Stimulated activated CD4-positive, alpha-beta T cell treated with anti-CD3 and anti-CD28 coated beads, Interleukin-2, amount 100 ng/mL, for 24 hours (primary cell): ENCODE measurements at places on chromosomes 16 and 17.

- DNase-seq: no peak
These were observed 347.7 kb downstream of the RBFOX1 start for GRCh38 chr16:7680296-7680695.

DNA sequence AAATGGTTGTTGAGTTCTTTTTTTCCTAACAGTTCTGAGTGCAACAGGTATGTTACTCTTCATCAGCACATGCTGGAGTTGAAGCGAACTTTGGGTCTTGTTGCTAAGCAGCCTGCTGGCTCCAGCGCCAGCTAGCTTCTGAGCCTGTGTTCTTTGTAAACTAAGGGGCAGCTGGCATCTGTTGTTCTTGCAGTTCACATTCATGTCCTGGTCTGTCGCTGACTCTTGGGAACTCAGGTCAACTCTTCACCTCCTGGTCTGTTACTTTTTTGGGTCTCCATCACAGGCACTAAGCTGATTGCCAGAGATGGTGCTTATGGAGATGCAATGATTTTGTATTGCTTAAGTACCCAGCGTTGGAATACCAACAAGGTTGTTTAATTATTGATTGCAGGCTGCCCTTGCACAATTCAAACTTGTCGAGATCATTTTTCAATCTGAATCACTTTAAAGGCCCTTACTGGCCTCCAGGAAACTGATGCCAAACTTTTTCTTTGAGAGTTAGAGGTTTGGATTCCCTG is 40.9 kb downstream of the USP10 start:
- no peak for DNase-seq

DNA sequence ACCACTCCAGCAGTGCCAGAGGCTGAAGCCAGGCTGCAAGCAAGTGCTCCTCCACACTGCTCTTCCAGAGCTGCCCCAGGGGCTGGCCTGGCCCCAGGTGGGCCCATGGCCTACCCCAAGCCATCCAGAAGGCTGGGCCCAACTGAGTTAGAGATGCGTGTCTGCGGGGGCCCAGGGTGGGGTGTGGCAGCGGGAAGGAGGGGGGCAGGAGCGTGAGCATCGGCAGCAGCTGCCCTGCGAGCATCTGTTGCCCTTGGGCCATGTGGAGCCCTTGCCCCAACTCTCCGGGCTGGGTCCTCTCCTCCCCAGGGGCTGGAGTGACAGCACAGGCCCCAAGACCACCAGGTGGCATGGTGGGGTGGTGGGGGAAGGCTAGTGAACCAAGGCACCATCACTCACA is 7.3 kb upstream of the SREBF1 start:
- no peak for DNase-seq

GRCh38 chr16:29154088-29154487 is 169.2 kb downstream of the LAT start:
- DNase-seq: no peak

DNA sequence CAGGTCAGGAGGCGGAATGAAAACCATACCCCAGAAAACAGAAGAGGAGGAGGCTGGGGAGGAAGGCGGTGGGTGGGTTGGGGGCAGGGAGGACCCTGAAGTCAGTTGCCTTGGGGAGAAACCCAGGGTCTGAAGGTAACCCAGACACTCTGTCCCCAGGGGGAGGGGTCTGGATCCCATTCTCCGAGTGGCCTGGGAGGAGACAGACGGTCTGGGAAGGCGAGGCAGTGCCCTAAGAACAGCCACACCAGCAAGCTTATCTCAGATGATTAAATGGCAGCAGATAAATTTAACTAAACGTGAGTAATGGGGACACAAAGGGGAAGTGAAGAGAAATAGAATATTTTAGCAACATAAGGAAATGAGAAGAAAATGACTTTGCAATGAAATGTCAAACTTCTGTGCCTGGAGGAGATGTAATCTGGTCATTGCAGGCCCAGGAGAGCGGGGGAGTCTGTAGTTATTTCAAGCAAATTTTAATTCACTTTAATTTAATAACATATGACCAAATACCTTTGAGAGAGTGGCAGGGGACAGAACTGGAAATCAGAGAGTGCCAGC is 21.4 kb upstream of the ZFP90 start:
- no peak for DNase-seq

- DNase-seq: peak; percentile 68
These were observed 14.7 kb downstream of the RARA start for GRCh38 chr17:40323391-40324381.
